ENCODE measurements at places on chromosomes 5 and 9. TPM values are rescaled to one million over a fixed set of nuclear protein-coding genes. Genes with fewer than 3 reads are reported as not detected.

Gene FAM221B
- total RNA-seq, result not detected

Gene CDKN2B
- total RNA-seq, result not detected

Gene PCDHAC2
- total RNA-seq, result 3.5 TPM

Gene LEAP2
- total RNA-seq, result 0.56 TPM

Gene PDE6A
- total RNA-seq, result 0.17 TPM

Gene DOCK2
- total RNA-seq, result 4.0 TPM

Gene SH3GL2
- 0.17 TPM for total RNA-seq

Gene RNF130
- 44.7 TPM for total RNA-seq

Gene NR5A1
- total RNA-seq, result not detected

Gene CORO2A
- 0.52 TPM for total RNA-seq

Gene ZMAT2
- total RNA-seq, result 83.4 TPM

Gene FGD3
- total RNA-seq, result 0.09 TPM

Gene NME5
- total RNA-seq, result not detected

Gene PCDHA5
- total RNA-seq, result 0.68 TPM

Gene PGM5
- not detected for total RNA-seq

Gene PCDHGA6
- total RNA-seq, result 0.23 TPM

Gene LYSMD3
- 8.1 TPM for total RNA-seq

Gene CYSRT1
- 4.0 TPM for total RNA-seq

Gene LCN1
- total RNA-seq, result not detected

Gene NDUFB6
- 122 TPM for total RNA-seq

All from A549 treated with RU486 at 1 μM for 4 hours (cell line).